Thoracic aorta endothelial cell (primary cell): ENCODE measurements at places on chromosomes 5 and 9. TPM values are rescaled to one million over a fixed set of nuclear protein-coding genes. Genes with fewer than 3 reads are reported as not detected.

Gene PTGS1
- 0.43 and 39.4 TPM in 2 replicates for total RNA-seq

Gene LHFPL2
- 51.8 and 64.5 TPM in 2 replicates for total RNA-seq

Gene LSM11
- 10.5 and 11.9 TPM in 2 replicates for total RNA-seq

Gene HBEGF
- 27.0 and 27.8 TPM in 2 replicates for total RNA-seq

Gene MRPL50
- total RNA-seq: 19.5 and 20.3 TPM in 2 replicates

Gene CD14
- total RNA-seq: 0.14 and 0.40 TPM in 2 replicates

Gene HTR1A
- total RNA-seq: not detected in 2 replicates

Gene ATP6V1G1
- total RNA-seq: 101 and 110 TPM in 2 replicates

Gene PAXX
- 16.6 and 17.4 TPM in 2 replicates for total RNA-seq

Gene IL17B
- total RNA-seq: not detected in 2 replicates

Gene ESM1
- total RNA-seq: 411 and 422 TPM in 2 replicates

Gene SHISAL2B
- not detected in 2 replicates for total RNA-seq

Gene AIF1L
- total RNA-seq: 41.5 and 49.5 TPM in 2 replicates

Gene C9orf153
- 0.22 and 0.27 TPM in 2 replicates for total RNA-seq

Gene SH3RF2
- 1.7 and 3.3 TPM in 2 replicates for total RNA-seq

Gene CAMK2A
- not detected in 2 replicates for total RNA-seq

Gene DNAJB5
- 4.7 and 6.5 TPM in 2 replicates for total RNA-seq

Gene FXN
- total RNA-seq: 11.5 and 15.2 TPM in 2 replicates

Gene GABRP
- 0.27 and 0.50 TPM in 2 replicates for total RNA-seq

Gene EQTN
- total RNA-seq: not detected in 2 replicates

Gene C5orf22
- 28.2 and 31.4 TPM in 2 replicates for total RNA-seq

Gene FAM169A
- 0.27 and 2.7 TPM in 2 replicates for total RNA-seq

Gene NMUR2
- total RNA-seq: not detected in 2 replicates

Gene LARP1
- 151 and 188 TPM in 2 replicates for total RNA-seq

Gene LRRC70
- 42.6 and 45.2 TPM in 2 replicates for total RNA-seq

Gene SPINK1
- total RNA-seq: not detected in 2 replicates

Gene STRBP
- total RNA-seq: 12.2 and 15.6 TPM in 2 replicates

Gene MEGF10
- total RNA-seq: 0.14 and 0.93 TPM in 2 replicates

Gene ATP10B
- total RNA-seq: 0.07 TPM in 1 of 2 replicates, not detected in the other

Gene IL33
- 8.2 and 45.9 TPM in 2 replicates for total RNA-seq

Gene SLC22A4
- total RNA-seq: 3.9 and 6.0 TPM in 2 replicates

Gene C1QTNF3
- 0.57 and 0.80 TPM in 2 replicates for total RNA-seq

Gene GLT6D1
- not detected in 2 replicates for total RNA-seq

Gene NR5A1
- not detected in 2 replicates for total RNA-seq

Gene NOXA1
- 0.27 and 0.29 TPM in 2 replicates for total RNA-seq

Gene PRR16
- 0.29 and 0.66 TPM in 2 replicates for total RNA-seq

Gene ST8SIA4
- total RNA-seq: 3.1 and 5.3 TPM in 2 replicates

Gene SLC6A7
- not detected in 2 replicates for total RNA-seq

Gene SLC25A48
- not detected in 2 replicates for total RNA-seq

Gene STK32A
- total RNA-seq: under 0.01 TPM in 1 of 2 replicates, not detected in the other

Gene PCDHB7
- total RNA-seq: 0.22 and 0.40 TPM in 2 replicates

Gene TRIM36
- 0.43 and 1.5 TPM in 2 replicates for total RNA-seq

Gene ZFP2
- total RNA-seq: 0.22 and 0.27 TPM in 2 replicates

Gene SLC45A2
- not detected in 2 replicates for total RNA-seq

Gene ZNF483
- 1.9 and 2.9 TPM in 2 replicates for total RNA-seq

Gene NAIF1
- 6.6 and 7.7 TPM in 2 replicates for total RNA-seq

Gene LMX1B
- total RNA-seq: not detected in 2 replicates

Gene DPYSL3
- total RNA-seq: 127 and 148 TPM in 2 replicates

Gene PCDHB5
- total RNA-seq: 0.40 and 0.43 TPM in 2 replicates

Gene ANGPTL2
- 13.7 and 22.1 TPM in 2 replicates for total RNA-seq

Gene COL23A1
- total RNA-seq: not detected in 2 replicates

Gene LCNL1
- total RNA-seq: not detected in 2 replicates

Gene RASGRF2
- total RNA-seq: 14.4 and 28.9 TPM in 2 replicates

Gene PDE6A
- not detected in 2 replicates for total RNA-seq

Gene ZDHHC21
- total RNA-seq: 54.0 and 61.3 TPM in 2 replicates
